Renal cortical epithelial cell (primary cell): ENCODE measurements at places on chromosomes 5 and 9. TPM values are rescaled to one million over a fixed set of nuclear protein-coding genes. Genes with fewer than 3 reads are reported as not detected.

The FOXE1 gene
- total RNA-seq = 19.6 and 57.1 TPM in 2 replicates

The GFPT2 gene
- total RNA-seq = 2.6 and 10.2 TPM in 2 replicates

- DNase-seq = no peak
Observed at GRCh38 chr5:10064546-10065195, 185.0 kb downstream of the ATPSCKMT start.

DNA sequence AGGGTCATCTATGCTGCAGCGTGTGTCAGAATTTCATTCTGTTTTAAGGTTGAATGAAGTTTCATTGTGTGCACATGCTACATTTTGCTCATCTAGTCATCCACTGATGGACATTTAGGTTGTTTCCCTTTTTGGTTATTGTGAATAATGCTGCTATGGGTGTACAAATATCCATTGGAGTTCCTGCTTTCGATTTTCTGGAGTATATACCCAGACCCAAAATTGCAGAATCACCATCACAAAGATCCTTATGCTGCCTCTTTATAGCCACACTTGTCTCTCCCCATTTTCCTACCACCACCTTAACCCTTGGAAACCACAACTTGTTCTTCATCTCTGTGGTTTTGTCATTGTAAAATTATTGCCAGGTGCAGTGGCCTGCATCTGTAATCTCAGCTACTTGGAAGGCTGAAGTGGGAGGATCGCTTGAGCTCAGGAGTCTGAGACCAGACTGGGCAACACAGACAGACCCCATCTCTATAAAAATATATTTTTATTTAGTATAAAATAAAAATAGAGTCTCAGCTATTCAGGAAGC lies 166.2 kb downstream of the HSD17B3 start:
- DNase-seq = no peak

The NOXA1 gene
- total RNA-seq = 2.1 and 2.8 TPM in 2 replicates

The HACD4 gene
- total RNA-seq = 2.3 and 3.0 TPM in 2 replicates

The PLAC8L1 gene
- total RNA-seq = not detected in 2 replicates

- DNase-seq = no peak
Observed at GRCh38 chr5:76617229-76617628, 6.0 kb downstream of the F2RL2 start.

GRCh38 chr5:87949676-87950631 lies 318.7 kb downstream of the TMEM161B start:
- DNase-seq = no peak

DNA sequence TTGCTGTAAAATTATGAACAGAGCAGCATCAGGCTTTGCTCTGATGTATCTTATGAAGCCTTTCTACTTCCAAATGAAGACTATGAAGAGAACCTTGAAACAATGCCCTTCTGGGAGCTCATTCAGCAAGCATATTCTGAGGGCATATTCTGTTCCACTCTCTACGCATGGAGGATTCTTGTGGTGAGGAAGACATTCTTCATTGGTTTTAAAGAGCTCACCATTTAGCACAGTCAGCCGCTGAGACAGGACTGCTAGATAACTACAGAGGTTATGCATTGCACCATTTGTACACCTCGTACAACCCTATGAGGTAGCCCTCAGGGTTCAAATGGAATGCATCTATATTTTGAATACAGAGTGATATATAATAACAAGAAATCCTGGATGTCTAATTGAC lies 61.0 kb downstream of the INVS start:
- DNase-seq = peak; percentile 88

GRCh38 chr5:3657364-3658022 lies 61.9 kb downstream of the IRX1 start:
- DNase-seq = no peak

- DNase-seq = no peak
Observed at GRCh38 chr9:134548618-134549017, 93.0 kb upstream of the COL5A1 start.

GRCh38 chr5:37575541-37576489 lies 196.7 kb downstream of the WDR70 start:
- no peak for DNase-seq

The STXBP1 gene
- 10.8 and 37.5 TPM in 2 replicates for total RNA-seq

DNA sequence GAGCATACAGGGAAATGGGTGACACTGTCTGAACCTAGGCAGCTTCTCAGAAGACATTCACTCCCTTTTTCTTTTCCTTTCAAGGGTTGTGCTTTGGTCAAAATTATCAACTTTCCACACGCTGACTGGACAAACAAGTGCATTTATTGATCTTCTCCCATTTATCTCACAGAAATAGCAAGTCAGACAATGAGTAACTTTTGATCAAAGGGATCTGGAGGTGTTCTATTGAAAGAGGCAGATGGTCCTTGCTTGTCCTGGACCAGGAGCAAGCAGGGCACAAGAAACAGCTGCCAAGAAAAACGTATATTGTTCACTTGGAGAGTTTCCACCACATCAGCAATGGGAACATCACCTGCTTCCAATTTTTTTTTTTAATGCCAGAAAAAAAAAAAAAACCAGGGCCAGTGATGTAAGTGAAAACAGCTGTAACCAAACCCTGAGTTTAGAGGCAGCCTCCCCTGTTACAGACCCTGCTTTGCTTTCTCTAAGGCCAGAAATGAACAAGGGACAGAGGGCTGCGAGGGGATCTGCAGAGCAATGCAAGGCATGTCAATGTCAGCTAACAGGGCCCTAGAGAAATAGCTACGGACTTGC lies 79.8 kb downstream of the NIPSNAP3B start:
- DNase-seq = no peak

DNA sequence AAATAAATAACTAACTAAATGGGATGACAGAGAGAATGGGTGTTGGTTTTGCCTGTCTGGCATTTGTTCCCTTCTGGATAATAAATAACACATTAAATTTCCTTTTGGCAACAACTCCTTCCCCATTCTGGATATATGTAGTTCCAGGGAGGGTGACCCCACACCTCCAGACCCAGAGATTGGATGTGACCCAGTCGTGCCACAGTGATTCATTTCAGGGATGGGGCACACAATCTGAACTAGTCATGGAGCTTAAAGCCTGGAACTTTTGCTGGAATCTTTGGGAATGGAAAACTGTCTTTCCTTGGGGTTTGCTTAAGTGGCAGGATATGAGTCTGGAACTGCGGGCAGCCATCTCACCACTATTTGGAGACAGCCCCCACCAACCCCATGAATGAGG lies 11.3 kb downstream of the KLF9 start:
- DNase-seq = peak; percentile 88

GRCh38 chr5:89968958-89969381 lies 440.6 kb downstream of the CETN3 start:
- peak; percentile 13 for DNase-seq

GRCh38 chr5:36648426-36648825 lies 42.0 kb downstream of the SLC1A3 start:
- DNase-seq = no peak

The CAMK4 gene
- total RNA-seq = 0.20 and 1.6 TPM in 2 replicates

The DOCK8 gene
- 0.85 and 1.6 TPM in 2 replicates for total RNA-seq

GRCh38 chr5:108078345-108078744 lies 303.6 kb downstream of the FBXL17 start:
- no peak for DNase-seq

DNA sequence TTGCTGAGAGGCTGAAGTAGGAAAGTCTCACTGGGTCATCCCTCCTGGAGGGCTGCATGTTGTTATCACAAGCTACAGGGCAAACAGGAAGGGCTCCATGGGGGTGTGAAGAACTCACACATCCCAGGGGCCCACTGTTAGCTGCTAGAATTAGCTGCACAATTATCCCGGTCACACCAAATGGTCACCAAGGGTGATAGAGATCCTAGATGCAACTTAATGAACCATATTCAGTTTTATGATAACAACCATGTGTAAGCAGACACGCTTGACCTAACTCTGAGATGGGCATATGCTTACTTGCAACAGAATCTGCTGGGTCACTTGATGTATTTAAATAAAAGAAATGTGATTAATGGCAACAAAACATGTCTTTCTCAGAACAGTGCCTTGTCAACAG lies 143.5 kb upstream of the C6 start:
- DNase-seq = no peak

DNA sequence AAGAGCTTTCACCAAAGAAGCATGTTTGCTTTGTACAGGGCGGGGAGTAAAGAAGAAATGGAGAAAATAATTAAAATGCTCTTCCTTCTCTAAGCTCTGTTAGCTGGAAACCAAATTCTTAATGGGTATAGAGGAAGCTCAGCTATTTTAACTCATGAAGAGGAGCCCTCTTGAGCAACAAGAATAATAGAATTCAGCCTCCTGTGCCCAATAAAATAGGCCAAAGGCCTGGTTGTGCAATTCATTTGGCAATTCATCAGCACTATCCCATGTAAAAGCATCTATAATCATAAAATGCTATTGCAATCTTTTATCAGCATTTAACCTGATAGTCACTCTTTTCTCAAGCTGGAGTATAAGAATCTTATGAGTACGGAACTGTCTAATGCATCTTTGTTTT lies 133.6 kb upstream of the CDH6 start:
- no peak for DNase-seq

DNA sequence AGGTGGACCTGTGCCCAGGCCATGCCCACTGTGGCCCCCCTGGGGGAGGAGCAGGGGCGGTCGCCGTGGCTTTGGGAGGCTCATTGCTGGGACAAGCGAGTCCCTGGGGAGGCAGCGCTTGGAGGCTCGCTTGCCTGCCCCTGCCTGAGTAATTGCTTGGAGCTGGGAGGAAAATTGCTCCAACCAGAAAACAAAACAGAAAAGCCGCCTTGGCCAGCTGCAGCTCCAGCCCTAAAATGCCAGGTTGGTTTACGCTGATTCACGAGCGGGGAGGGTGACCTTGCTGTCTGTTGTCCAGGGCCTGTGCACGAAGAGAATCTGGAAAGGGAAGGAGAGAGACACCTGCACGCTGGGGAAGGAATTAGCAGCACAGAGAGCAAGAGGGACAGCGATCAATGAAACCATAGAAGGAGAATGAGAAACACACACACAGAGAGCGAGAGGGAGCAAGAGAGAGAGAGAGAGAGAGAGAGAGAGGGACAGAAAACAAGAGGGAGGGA lies 25.3 kb downstream of the NTNG2 start:
- no peak for DNase-seq

DNA sequence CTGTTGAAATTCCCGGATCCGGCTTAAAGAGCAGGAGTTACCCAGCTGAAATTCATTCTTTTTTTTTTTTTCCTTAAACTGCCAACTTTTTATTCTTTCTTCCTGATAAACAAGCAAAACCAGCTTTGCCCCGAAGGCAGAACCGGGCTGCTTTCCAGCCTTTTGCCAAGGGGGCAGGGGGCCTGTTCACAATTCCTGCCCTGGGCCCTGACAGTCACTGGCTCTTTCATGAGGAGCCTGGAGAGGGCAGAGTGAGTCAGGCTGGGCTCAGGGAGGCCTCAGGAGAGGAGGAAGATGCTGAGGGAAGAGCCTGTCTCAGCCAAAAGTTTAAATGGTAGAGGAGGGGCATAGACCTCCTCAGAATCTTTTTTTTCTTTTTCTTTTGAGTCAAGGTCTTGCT lies 4.8 kb downstream of the GLIPR2 start:
- peak; percentile 19 for DNase-seq

The WNT8A gene
- not detected in 2 replicates for total RNA-seq

The PDE6A gene
- total RNA-seq = 0.10 TPM in 1 of 2 replicates, not detected in the other

DNA sequence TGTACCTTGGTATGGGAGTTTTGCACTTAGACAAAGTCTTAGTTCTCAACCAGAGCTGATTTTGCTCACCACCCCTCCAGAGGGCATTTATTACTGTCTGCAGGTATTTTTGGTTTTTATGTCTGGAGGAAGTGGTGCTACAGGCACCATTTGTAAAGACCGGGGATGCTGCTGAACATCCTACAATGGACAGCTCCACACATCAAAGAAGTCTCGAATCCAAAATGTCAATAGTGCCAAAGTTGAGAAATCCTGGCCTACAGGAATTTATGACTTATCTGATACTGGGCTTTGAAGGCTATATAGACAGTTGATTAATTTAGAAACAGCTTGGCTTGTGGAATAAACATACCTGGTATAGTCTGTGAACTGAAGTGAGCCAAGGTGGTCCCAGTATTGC lies 137.5 kb downstream of the PIP5K1B start:
- no peak for DNase-seq

DNA sequence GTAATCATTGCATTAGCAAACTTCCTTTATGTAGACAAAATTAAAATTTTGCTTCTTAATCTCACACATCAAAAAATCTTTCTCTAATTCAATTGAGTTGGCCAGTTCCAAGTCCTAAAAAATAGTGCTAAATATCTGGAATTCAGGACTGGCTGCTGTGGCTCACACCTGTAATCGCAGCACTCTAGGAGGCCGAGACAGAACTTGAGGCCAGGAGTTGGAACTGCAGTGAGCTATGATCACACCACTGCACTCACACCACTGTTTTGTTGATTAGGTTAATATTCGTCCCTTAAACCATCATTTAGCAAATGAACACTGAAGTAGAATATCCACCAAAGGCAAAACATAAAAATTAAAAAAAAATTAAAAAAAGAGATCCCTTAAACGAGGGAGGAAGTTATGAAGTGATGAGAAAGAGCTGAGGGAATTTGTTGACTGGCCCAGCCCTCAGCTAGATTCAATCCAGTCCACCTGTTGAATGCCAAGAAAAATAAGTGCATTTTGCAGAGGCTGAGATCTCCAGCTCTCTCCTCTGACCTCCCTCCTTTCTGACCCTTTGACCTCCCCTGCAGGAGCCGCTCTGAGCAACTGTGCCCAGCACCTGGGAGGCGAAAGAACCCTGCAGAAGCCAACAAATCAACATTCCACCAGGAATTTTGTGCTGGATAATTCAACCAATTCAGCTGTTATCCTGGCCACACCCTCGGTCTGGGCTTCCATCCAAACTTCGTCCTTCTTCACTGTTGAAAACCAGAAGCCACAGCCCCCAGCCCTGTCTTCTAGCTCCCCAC lies 96.8 kb downstream of the OR2K2 start:
- no peak for DNase-seq

- DNase-seq = no peak
Observed at GRCh38 chr9:27530915-27531755, 1.5 kb upstream of the MOB3B start.

The SLC34A3 gene
- total RNA-seq = not detected in 2 replicates

DNA sequence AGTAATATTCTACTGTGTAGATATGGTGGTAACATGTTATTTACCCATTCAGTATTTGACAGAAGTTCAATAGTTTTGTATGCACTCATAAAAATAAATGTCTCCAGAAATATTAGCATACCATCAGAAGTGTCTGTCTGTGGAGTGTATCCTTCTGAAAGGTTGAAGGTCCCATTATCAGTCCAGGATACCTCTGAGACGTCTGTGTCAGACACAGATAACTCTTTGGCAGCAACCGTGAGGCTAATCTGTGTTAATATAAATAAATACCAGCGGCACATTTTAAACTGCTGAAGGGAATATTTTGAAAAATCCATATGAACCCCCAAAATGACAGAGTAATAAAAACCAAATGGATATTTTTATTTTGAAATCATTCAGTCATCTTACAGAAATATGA lies 11.9 kb upstream of the ZNF622 start:
- no peak for DNase-seq

The C8G gene
- 0.10 and 1.7 TPM in 2 replicates for total RNA-seq

DNA sequence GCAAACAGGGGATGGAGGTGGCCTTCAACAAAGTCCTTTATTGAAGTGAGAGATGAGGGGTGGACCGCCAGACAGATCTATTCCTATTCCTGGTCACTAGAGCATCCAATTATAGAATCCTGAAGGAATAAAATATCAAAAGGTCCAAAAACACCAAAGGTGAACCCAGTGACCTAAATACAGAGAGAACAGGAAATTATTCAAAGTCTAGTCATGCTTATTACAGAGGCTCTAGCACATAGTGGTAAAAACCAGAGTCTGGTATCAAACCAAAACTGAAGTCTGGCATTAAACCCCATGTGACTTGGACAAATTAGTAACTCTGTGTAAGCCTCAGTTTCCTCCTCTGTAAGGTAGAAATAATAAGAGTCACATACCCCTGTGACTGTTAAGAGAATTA lies 100.5 kb upstream of the SNX2 start:
- DNase-seq = no peak

The SLC4A9 gene
- not detected in 2 replicates for total RNA-seq
